ENCODE measurements at places on chromosomes 2 and 18.
A peak's percentile ranks its signal among the peaks of the same experiment; 100 is the strongest.

- no peak for DNase-seq
Measured at GRCh38 chr2:45229411-45229810, 220.2 kb upstream of the SIX2 start.

GRCh38 chr2:10457846-10458598, 9.9 kb upstream of the ODC1 start:
- no peak for DNase-seq

- no peak for DNase-seq
Measured at GRCh38 chr2:170106102-170106840, 71.7 kb upstream of the MYO3B start.

DNA sequence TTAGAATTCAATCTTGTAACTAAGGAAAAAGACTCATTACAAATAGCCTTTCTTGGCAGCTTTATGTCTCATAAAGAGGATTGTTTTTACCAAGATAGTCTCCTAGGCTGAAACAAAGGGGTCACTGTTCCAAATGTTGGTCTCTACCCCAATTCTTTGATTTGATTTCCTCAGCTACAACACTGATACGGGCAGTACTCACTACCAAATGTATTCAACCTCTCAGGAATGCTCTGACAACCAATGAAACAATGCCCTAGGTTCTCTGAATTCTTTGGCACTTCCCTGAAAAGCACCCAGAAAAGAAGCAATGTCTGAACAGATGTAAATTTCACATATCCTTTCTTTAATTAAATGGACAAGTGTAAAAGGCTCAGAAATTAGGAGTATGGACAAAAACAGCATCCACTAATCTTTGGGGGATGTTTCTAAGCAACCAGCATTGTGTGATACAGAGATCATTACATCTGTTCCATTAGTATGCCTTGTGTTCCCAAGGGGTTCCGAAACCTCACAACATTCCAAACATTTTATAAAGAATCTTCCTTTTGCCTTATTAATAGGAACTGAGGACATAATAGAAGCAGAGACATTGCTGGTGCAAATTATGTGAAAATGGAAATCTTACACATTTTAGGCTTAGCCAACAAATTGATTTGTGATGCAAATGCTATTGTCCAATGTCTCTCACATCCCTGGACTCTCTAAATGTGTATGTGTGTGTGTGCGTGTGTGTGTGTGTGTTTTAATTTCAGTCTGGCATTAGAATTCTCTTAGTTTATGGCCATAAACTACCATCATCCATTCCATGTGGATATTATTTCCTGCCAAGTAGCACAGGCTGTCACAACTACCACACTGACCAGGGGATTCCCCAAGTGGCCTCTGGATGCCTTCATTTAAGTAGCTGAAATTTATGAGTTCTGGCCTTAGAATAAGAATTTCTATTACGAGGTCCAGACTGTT, 276.0 kb downstream of the MTX2 start:
- DNase-seq: no peak

DNA sequence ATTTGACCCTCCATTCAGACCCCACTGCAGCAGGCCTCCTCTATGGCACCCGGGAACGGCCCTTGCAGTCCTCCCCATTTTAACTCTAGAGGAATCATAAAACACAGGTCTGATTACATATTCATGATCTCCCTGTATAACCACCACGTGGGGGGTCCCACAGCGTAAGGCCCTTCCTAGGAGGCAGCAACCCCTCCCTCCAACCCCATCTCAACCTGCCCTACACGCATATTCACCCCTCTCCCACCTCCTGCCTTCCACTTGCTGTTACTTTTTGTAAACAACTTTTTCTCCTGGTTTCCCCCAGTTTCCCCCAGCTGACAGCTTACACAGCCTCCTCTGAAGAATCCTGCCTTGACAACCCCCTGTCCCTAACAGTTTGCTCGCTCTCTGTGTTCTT, 85.1 kb upstream of the FOXI3 start:
- DNase-seq: no peak

GRCh38 chr2:33785201-33786106, 186.4 kb upstream of the FAM98A start:
- no peak for DNase-seq

DNA sequence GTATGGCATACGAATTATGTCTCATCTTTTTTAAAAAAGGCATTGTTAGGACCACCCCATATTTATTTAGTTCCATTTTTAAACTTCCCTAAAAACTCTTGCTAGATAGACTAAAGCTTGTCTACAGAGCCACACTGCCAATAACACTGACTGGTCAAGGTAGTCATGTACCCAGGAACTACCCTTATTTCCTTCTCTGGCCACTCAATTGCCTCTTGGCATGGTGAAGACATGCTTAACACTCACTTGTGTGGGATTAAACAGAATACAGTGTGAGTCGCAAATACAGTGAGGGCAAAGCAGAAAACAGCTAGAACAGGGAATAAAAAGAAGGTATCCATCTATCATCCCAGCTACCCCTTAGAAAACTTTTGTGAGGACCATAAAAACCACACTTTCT, 57.4 kb downstream of the KCNG3 start:
- no peak for DNase-seq

DNA sequence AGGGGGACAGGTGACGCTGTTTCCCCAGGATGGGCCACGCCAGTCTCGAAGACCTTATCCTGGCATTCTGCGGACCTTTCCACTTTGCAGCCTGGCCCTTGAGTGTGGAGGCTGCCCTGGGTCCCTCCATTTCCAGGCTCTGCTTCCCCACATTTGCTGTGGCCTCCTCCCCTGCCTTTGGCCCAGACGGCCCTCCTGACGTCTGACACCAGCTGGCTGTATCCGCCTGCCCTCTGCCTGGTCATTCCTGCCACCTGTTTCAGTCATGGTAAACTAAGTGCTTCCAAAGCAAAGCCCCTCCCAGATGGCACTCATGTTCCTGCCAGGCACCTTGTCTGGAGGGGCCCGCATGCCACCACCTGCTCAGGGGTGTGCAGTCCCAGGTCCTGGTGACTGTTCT, 95.1 kb downstream of the ASB1 start:
- DNase-seq: no peak

DNA sequence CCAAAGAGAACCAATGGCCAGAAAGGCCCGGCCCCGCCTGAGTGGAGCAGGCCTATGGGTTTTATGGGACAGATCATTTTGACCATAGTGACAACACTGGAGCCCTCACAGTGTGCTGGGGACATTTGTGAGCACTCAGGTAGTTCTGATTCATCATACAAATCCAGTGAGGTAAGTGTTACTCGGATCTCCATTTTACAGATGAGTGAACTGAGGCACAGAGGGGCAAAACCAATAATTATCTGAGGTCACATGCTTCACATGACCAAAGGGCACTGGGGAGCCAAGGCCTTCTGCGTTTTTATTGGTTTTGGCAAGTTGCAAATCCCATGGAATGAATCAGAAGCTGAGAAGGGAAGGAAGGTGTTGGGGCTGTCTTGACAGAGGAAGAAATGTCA, 111.5 kb upstream of the MGAT5 start:
- no peak for DNase-seq

DNA sequence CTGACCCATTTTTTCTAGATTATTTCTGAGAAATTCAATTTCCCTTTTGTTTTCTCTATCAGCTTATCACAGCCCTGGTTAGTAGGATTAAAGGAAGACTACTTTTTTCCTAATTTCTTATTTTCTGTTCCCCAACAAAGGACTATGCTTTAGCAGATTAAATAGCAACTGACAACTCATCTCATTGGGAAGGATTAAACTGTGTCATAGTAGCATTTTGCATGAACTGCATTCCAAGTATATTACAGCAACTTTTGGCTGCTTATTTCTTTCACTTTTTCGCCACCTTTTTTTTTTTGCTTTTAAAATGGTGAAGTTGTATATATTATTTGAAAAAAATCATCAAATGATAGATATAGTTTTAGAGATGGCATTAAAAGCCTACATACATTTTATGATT, 570.3 kb downstream of the FBXO15 start:
- no peak for DNase-seq

DNA sequence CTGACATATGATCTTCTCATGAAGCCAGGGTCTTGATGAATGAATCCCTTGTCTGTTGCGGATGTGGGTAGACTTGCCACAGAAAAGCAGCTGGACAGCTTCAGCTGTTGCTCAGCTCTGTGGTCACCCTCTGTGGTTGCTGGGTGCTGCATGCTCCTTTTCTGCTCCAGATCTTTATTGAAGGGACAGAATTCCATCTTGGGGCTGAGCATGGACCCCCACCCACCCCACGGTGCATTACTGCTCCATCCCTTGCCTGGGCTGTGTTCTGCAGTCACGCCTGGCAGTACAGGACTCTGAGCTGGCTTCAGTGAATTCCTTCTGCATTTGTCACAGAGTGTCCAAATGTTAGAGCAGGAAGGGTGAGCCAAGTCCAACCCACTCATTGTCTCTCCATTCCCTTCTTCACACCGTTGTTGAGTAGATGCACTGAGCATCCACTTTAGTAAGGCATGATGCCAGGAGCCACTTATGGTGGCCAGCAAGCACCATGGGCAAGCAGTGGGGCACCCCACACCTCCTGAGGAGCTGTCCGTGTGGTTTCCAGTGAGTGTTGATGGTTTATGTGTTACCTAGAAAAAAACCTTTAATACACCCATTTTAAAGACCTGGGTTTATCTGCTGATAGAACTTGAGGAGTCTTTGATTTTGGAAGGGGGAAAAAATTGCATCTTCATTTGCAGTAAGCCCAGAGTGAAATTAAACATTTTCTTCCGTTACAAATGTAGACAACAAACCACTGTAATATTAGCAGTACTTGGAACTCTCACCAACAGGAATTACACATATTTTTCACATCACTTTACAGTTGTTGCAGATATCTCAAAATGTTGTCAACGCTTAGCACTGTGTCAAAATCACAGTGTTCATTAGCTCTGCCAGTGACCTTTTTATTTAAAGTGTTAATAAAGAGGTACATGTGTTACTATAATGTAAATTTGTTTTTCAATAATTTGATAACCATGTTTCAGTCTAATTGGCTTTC, 14.7 kb upstream of the ITGB6 start:
- no peak for DNase-seq

DNA sequence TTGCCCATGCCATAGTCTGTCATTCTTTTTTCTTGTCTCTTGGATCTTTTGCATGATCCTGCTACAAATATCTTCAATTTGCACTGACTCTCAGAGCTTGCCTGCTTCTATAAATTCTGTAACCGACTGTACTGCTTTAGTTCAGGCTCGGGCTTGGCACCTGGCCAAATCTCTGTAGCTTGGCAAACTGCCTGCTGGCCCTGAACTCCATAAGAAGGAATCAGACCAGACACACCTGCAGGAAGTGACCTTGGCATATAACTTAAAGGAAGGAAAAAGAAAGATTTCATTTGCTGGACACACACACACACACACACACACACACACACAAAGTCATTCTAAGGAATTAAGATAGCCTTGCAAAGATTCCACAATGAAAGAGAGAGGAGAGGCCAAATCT, 291.2 kb upstream of the DDX18 start:
- DNase-seq: no peak

DNA sequence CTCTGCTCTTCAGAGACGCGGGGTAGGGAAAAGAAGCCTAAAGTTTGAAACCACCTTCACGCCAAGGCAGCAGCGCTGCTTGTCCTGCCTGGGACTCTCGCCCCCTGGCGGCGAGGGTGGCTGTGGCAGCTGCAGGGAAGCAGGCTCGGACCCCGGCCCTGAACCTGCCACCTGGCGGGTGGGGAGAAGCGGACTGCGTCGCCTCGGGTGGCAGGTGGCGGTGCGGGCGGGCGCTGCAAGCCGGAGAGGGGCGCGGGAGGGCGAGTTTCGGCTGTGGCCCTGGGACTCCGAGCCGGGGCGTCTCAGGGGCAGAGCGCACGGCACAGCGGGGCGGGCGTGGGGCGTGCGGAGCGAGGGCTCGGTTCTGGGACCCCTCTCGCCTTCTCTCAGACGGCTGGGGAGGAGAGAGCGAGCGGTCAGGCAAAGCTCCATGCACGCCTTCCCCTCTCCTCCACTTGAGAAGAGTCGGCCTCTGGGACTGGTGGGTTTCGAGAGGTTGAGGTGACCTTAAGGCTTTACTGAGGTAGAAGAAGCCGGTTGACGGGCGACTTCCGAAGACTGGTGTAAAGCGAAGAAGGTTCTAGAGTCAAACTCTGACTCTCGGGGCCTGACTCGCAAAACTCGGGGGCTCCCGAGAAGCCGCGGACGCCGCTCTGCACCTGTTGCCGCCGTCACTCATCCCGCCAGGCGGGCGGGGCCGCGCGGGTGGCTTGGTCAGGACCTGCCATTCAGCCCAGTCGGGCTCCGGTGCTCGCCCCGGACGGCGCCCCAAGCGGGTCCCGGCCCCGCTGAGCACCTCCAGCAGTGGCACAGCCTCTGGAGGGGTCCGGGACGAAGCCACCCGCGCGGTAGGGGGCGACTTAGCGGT, 1.1 kb upstream of the BOLL start:
- peak; percentile 37 for DNase-seq

DNA sequence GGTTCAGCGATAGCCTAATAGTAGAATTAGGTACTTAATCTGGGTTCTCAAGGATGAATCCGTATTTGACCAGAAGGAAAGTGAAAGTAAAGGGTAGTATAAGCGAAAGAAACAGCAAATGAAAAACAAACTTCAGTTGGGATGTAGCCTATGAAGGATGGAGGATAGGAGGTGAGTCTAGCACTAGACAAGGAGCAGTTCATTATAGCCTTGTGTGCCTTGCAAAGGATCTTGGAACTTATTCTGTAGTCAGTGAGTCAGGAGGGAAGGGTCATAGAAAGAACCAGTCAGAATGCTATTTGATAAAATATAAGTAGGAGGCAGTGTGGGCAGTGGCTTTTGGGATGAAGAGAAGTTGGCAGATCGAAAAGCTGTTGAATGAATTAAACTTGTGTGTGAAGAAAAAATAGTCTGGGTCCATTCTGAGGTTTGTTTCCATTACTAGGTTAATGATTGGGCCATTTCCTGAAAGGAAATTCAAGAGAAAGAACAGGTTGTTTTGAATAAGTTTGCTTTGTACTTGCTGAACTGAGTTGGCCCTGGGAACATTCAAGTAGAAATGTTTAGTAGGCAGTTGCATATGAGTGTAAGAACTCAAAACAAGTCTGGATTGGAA, 48.5 kb downstream of the ANKRD12 start:
- DNase-seq: no peak

GRCh38 chr2:43899589-43899988, 60.8 kb downstream of the ABCG8 start:
- DNase-seq: no peak

- DNase-seq: no peak
Measured at GRCh38 chr2:165891943-165892342, 61.6 kb downstream of the TTC21B start.

Data from activated CD4-positive, alpha-beta T cell treated with anti-CD3 and anti-CD28 coated beads, Interleukin-2, amount 50 U/mL, for 24 hours (primary cell).